Caudate nucleus (tissue), 63 donors: ENCODE measurements at places on chromosomes 6 and 20.

- DNase-seq, result no peak
Observed at GRCh38 chr6:14718861-14719260, 527.0 kb upstream of the JARID2 start.

- DNase-seq, result no peak
Observed at GRCh38 chr6:80249897-80250296, 143.4 kb downstream of the BCKDHB start.

DNA sequence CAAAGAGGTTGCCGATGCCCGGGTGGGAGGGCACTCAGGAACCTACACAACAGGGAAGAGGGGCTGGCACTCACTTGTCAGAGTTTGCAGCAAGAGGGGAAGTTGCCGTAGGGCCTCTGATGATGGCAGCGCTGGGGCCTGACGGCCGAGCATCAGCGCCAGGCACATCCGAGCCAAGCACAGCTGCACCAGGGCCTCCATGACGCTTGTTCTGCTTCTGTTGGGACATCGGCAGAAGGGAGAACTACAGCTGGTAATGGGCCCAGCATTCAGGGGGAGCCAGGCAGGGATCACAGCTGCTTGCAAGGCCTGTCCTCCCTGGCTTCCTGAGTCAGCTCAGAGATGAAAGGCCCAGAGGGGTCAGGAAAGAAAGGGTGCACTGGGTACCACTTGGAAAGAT, 367.7 kb downstream of the CDH4 start:
- no peak for DNase-seq

DNA sequence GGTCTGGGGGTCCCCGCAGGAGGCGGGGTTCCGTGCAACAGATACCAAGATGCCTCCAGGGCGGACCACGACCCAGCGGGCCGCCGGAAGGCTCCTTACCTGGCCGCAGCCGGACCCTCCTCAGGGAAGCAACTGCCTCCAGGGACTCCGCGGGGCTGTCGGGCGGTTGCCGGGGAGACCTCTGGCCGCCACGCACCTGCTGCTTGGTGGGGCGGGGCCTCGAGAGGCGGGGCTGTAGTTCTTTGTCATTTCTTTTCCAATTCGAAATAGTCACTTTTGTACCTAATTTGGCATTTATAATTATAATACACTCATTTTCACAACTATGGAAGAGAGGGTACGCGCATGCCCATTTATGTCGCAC, 647 bp downstream of the AK9 start:
- DNase-seq, result peak; percentile 72

DNA sequence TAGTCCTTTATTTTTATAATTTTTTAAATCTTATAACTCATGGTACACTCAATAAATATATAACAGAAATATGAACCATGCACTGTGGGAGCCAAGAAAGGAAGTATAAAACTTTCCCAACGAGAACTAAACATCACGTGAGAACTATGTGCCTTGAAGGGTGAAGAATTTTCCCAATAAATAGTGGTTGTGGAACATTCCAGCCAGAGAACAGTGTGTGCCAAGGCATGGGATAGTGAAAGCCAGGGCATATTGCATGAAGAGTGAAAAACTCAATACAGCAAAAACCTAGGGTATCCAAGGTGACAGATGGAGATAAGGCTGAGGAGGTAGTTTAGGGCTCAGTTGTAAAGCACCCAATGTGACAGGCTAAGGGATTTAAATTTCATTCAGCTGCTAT, 86.1 kb downstream of the SIM1 start:
- no peak for DNase-seq

GRCh38 chr20:22182148-22182547, 402.2 kb downstream of the FOXA2 start:
- DNase-seq, result no peak

DNA sequence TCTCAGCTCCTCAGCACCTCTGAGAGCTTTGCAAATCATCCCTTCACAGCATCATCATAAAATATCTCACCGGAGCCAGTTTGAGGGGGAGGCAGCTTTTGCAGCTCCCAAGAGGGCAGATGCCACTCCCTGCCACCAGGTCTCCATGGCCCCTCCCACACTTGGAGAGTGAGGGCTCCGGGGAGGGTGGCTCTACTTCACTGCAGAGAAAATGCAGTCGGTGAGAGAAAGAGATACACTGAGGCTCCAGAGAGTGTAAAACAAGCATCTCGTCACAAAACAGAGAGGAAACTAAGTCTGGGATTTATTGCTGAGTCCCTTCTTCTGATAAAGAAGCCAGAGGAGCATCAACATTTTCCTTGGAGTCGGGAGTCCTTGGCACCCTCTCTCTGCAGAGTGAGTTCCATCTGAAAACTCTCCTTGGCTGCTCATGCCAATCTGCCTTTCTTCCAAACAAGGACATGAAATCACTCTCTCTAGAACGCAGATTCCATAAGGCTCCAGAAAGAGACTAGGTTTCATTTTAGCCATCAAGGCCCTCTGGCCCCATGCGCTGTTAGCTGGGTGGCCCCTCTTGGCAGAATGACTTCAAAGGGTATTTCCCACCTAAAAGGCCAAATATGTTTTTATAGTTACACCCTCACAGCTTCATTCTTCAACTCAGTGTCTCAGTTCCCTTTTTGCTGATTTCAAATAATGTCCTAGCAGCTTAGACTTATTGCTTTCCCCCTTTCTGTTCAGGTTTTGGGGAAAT, 70.6 kb upstream of the F13A1 start:
- peak; percentile 70 for DNase-seq

GRCh38 chr6:36927691-36928546, 26.6 kb upstream of the PI16 start:
- no peak for DNase-seq

GRCh38 chr20:58436868-58437645, 48.0 kb downstream of the VAPB start:
- DNase-seq, result no peak

GRCh38 chr20:20413810-20414281, 45.9 kb downstream of the INSM1 start:
- DNase-seq, result no peak

GRCh38 chr20:55239269-55239668, 763.9 kb downstream of the DOK5 start:
- no peak for DNase-seq

GRCh38 chr20:64176971-64177370, 12.7 kb downstream of the MYT1 start:
- no peak for DNase-seq

DNA sequence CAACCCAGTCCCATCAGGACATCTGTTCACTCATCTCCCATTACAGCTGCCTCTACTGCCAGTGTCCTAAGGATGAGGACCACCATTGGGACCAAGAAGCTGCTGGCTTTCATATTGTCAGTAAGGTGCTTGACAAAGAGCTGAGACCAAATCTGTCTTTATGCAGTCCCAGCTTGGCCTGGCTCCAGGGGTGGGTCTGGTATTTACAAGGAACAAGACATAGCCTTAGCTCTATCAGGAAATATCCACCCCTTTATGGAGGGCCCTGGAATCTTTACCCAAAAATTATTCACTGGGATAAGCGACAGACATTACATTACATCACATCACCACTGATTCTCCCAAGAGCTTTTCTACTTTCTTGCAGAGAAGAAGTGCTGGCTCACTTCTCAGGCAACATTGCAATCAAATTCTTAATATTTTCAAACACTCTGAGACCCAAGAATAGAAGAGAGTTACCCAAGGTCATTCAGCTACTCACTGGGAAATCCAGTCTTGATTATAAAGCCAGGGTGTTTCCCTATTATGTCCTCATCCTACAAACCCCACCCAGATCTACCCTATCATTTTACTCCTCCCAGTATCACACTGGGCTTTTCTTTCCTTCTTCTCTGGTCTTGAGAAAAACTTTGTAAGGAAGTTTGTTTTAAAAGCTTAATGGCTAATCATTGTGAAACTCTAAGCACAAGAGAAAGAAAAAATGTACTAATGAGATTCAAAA, 11.5 kb upstream of the PI3 start:
- no peak for DNase-seq

DNA sequence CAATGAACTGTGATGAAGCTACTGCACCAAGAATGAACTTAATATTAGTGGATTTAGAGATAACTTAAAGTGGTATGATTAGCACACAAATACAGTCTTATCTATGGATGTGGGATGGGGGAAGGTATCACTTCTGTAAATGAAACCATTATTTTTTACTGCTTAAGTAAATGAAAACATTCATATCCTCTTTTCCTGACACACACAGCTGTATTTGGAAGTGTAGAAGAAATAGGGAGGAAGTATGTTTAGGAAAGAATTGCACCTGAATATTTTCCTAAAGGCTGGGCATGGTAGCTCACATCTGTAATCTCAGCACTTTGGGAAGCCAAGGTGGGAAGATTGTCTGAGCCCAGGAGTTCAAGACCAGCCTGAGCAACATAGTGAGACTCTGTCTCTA, 96.8 kb downstream of the HIVEP2 start:
- DNase-seq, result no peak

DNA sequence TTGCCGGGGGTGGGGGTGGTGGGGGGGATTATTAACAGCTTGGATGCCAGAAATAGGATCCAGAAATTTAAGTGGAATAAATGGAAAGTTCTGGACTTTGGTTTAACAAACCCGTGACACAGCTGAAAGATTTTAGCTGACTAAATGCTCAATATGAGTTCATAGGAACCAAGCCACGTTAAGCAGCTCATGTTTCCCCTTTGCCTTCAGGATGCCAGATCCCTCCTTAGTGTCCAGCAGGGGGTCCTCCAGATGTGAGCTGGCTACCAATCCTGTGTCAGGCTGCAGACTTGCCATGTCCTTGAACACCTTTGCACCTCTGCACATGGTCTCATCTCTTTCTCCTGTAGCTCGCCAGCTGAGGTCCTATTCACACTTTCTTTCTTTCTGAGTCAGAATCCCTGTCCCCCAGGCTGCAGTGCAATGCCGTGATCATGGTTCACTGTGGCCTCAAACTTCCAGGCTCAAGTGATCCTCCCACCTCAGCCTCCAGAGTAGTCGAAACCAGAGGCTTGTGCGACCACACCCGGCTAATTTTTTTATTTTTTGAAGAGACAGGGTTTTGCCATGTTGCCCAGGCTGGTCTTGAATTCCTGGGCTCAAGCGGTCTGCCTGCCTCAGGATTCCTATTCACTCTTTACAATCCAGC, 133.3 kb upstream of the ARMC2 start:
- no peak for DNase-seq

DNA sequence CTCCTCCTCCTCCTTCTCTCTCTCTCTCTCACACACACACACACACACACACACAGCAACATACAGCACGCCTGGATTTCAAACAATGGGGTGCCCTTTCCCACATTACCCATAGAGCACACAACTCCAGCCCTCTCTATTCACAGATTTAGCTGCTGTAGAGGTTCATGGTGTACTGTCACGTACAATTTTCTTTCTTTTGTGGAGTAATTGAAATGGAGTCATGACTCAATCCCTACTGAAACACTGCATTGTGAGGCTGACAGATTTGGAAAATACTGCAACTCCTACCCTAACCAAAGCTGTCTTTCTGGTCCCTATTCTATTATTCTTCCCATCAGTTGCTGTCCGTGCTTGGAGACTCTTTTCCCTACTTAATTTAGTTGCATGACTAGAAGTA, 166.9 kb downstream of the EDN1 start:
- DNase-seq, result no peak

DNA sequence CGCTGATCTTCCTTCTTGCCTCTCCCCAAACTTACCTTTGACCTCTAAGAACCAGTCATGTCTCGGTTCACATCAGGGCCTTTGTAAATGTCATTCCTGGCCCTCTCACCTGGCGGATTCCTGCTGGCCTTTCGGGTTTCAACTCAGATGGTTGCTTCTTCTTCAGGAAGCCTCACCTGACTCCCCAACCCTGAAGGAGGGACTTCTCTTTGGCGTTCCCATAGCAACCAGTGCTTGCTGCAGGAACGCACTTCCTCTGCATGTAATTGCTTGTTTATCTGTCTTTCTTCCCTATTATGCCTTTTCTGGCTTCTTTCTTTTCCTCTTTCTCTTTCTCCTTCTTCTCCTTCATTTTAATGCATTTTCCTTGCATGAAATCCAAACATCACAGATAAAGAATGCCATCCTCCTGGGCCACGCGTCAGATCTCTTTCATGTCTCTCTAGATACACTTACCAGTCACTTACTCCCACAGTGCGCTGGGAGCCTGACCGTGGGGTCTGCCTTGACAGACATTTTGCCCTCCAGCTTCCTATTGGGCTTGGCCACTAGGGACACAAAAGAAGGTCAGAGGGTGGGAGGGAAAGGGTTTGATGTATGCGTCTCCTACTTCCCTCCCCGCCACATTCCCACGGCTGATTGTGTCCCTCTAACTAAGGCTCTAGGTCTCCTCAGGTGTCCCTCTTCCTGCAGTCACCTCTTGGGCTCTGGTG, 295.7 kb upstream of the TSHZ2 start:
- DNase-seq, result no peak

DNA sequence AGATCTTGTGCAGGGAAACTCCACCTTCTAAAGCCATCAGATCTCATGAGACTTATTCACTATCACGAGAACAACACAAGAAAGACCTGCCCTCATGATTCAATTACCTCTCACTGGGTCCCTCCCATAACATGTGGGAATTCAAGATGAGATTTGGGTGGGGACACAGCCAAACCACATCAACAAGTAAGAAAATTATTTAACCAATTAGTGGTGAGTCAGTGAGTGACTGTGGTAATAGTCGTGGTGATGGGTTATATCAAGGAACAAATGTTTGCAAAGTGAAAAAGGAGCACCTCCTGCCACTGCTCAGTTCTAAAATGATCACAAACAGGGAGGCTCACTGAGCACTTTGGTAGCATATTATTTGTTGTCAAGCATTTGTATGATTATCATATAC, 20.6 kb downstream of the EPM2A start:
- no peak for DNase-seq

DNA sequence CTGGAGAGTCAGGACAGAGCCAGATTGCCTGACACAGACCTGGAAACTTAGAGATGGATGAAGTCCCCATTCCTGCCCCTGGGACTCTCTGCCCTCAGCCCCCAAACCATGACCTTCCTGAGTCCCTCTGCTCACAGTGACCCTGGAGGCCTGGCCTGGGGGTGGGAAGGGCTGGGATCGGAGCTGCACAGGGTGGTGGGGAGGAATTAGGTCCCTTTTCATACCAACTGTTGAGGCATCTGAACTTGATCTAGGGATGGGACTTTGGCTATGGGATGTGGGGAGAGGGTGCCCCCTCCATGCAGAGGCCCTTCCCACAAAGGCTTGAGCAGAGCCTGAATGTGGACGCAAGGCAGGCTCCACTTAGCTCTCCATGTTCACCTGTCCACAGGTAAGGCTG, 144.1 kb downstream of the MRPL14 start:
- DNase-seq, result no peak
